ENCODE measurements at places on chromosomes 3 and 15. TPM values are rescaled to one million over a fixed set of nuclear protein-coding genes. Genes with fewer than 3 reads are reported as not detected.

The TMEM266 gene
- total RNA-seq: 1.8 TPM

The CCDC54 gene
- not detected for total RNA-seq

The ALPK3 gene
- 32.1 TPM for total RNA-seq

The PATL2 gene
- total RNA-seq: not detected

The REC114 gene
- not detected for total RNA-seq

The BHLHE40 gene
- 232 TPM for total RNA-seq

The ZNF502 gene
- total RNA-seq: 0.07 TPM
